ENCODE measurements at places on chromosomes 16 and 17.
A peak's percentile ranks its signal among the peaks of the same experiment; 100 is the strongest.

DNA sequence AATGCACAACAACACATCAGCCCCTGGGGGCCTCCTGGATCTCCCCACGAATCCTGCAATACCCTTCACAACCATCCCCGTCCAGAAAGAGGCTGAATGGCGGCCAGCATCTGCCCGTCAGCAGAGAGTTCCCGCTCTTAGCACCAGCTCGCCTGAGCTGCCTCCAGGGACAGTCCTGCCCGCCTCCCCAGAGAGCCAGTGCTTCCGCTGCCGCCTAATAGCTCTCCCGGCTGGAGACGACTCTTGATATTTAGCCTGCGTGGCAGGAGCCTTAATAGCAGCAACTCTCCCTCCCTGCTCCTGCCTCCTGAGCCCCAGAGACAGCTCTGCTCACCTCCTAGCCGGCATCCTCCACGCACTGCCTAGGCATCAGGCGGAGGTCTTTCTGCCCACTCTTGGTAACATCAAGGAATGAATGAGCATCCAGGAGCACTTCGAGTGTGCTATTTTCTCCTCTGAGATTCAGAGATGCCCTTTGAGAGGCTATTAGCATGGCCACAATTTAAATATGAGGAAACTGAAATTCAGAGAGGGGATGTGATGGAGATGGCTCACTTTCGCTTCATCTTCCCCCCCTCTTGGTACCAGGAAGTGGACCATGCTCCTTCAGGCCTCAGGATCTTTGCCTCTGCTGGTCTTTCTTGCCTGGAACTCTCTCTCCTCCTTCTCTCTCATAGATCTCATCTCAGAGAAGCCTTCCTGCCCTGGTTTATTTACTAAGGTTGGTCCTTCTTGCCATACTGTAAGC is 67.9 kb downstream of the RAI1 start:
- DNase-seq: no peak

GRCh38 chr17:78040440-78041385 is 82.2 kb downstream of the TNRC6C start:
- peak; percentile 42 for DNase-seq

GRCh38 chr16:58500430-58501241 is 693 bp downstream of the NDRG4 start:
- DNase-seq: no peak

DNA sequence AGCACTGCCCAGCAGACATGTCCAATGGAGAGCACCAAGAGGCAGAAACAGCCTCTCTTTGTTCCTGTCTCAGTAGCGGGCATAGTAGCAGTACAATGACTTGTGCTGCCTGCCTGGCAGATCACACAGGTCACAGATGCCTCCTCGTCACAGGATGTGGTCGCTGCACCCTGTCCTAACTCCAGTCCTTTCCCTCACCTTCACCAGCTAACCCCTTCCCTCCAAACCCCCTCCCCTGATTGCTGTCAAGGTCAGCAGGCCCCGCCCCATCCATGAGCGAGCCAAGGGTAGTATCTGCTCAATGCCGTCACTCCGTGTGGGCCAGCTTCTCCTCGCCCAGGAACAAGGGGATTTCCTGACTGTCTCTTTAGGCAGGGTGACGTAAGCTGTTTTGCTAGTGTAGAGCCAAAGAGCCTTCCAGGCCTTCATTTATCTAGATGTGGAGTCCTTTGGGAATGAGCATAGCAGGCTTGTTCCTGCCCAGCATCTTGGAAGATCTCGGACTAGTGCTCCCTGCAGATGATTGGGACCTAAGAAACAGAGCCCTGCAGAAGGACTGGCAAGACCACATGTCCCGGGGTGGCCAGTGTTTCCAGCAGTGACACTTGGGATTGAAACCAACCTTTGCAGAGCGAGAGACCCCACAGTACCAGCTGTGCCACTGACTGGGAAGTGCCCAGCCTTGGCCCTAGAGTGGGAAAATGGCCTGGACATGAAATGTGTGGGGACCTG is 75.9 kb upstream of the TNRC6C start:
- no peak for DNase-seq

Data from NCI-H2107 (cell line).